Activated CD4-positive, alpha-beta T cell treated with anti-CD3 and anti-CD28 coated beads, Interleukin-2, amount 10 ng/mL, durations not matched to agents 24 days and 14 days (primary cell): ENCODE measurements at places on chromosomes 5 and 9. TPM values are rescaled to one million over a fixed set of nuclear protein-coding genes. Genes with fewer than 3 reads are reported as not detected.

FAM170A gene
- total RNA-seq: not detected in 2 replicates

TAF1L gene
- total RNA-seq: 0.05 TPM in 1 of 2 replicates, not detected in the other

FBP1 gene
- not detected in 2 replicates for total RNA-seq

GRXCR2 gene
- not detected in 2 replicates for total RNA-seq

ITGA1 gene
- 1.6 and 2.2 TPM in 2 replicates for total RNA-seq

NMRK1 gene
- 6.6 and 7.2 TPM in 2 replicates for total RNA-seq

MZB1 gene
- 28.3 and 29.1 TPM in 2 replicates for total RNA-seq

LTC4S gene
- 0.88 and 1.6 TPM in 2 replicates for total RNA-seq

GNG10 gene
- total RNA-seq: 30.9 and 31.7 TPM in 2 replicates

CCNI2 gene
- total RNA-seq: 39.5 and 42.7 TPM in 2 replicates

GLIPR2 gene
- 25.5 and 25.7 TPM in 2 replicates for total RNA-seq

KCTD16 gene
- not detected in 2 replicates for total RNA-seq

CCDC180 gene
- 0.89 and 1.9 TPM in 2 replicates for total RNA-seq

PCDHB11 gene
- not detected in 2 replicates for total RNA-seq

DMRT3 gene
- total RNA-seq: not detected in 2 replicates

SPATA31E1 gene
- total RNA-seq: not detected in 2 replicates

CCL21 gene
- total RNA-seq: not detected in 2 replicates

FAM151B gene
- total RNA-seq: 0.23 TPM in 1 of 2 replicates, not detected in the other

SLC25A2 gene
- total RNA-seq: 0.14 and 0.23 TPM in 2 replicates

SNCB gene
- not detected in 2 replicates for total RNA-seq

CYLC2 gene
- not detected in 2 replicates for total RNA-seq
